ENCODE measurements at places on chromosomes 11 and 22.
A peak's percentile ranks its signal among the peaks of the same experiment; 100 is the strongest.

GRCh38 chr11:126113515-126113957 is 50.9 kb upstream of the CDON start:
- peak; percentile 37 for DNase-seq

DNA sequence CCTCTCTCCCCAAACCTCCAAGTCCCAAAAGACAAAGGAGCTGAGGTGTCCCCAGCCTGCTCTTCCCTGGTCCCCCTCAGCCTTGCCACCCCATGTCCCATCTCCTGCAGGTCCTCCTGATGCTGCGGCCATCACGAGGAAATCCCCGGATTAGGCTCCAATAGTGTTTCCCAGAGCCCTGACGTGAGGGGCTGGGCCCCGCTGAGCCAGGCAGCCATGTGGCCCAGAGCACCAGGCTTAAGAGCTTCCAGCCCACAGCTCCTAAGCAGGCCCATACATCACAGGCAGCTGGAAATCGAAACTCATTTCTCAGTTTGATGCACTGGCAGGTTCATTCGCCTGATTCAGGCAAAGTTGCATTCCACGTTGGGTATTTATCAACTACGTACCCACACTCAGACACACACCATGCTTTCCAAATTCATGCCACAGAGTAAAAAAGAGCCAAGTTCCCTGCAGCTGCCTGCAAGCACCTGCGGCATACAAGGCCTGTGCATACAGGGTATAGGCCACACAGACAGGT is 114.2 kb downstream of the CHST1 start:
- DNase-seq = no peak

- no peak for DNase-seq
Observed at GRCh38 chr11:75852406-75853017, 37.5 kb downstream of the UVRAG start.

DNA sequence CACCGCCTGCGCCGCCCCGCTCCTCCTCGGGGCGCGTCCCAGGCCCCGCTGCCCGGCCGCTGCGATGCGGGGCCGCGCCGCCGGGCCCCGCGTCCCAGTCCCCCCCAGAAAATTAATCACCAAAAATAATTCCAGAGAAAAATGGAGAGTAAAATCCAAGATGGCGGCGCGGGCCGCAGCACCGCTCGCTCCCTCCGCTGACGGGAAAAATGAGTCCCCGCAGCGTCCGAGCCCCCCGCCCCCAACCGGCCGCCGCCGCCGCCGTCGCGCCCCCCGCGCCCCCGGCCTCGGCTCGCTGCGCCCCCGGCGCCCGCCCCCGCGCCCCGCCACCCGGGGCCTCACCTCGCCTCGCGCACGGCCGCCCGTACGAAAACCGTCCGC is at the start of gene KMT5B:
TSS of gene KMT5B (minus strand) at position 162 of the 381 bp plus-strand sequence. CDS start 23,220 bp downstream, outside the sequence.
- DNase-seq = peak; percentile 85

GRCh38 chr11:8531312-8531711 is 62.7 kb downstream of the STK33 start:
- no peak for DNase-seq

DNA sequence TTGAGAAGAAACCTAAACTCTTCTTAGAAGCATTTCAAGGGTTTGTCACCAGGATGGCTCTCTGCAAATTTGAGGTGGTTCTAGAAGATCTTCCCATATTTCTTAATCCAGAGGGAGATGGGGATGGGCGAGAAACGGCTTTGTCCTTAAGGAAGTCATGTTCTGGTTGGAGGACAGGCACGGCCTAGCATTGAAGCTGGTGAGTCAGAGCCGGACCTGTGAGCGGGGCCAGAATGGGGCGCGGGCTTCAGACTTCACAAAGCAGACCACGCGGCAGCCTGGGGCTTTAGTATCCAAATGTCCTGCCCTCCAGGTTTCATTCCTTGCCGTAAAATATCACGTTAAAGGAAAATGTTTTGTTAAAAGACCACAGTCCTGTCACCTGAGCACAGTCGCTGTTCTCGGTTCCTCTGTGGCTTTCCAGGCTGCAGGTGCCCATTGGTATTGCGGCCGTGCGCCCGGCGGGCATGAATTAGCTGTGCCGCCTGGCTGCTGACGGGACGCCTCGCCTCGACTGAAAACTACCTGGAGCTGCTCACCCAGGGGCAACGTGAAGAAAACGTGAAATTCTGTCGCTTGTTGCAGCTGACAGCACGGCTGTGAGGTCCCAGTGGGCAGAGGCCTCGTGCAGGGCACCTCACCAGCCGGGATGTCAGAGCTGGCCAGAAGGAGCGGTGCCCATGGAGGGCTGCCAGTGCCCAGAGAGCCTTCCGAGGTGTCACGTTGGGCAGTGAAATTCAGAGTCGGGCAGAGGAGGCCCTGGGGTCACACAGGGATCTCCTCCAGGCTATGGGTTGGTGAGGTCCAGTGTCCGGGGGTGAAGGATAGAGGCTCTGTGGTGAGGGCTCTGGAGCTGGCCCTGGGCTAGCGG is 59.0 kb downstream of the LRP5 start:
- DNase-seq = no peak

DNA sequence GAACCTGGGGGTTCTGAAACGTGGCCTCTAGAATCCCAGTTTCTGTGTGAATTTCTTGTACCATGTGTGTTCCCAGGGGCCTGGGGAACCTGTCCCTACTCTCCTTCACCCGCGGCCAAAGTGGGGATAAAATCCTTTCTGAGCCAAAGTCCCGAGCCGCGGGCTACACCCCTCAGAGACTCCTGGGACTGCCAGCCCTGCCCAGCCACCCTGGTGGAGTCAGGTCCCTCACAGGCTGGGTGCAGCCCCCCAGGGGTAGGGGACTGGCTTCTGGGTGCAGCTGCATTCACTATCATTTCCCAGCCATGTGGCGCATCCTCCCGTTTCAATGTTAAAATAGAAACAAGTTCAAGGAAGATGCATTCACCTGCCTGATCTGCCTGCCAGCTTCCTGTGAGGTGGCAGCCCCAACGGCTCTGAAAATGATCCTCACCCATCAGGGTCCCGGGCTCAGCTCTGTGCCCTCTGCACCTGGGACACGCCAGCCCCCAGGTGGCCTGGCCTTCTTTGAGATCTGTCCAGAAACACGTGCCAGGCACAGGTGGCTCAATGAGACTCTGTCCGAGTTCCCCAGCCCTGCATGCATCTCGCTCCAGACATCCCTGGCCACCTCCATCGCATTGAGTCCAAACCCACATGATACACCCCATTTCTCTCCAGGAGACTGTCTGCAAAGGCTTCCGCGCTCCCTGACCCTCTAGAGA is 338.8 kb downstream of the CTTN start:
- DNase-seq = no peak

DNA sequence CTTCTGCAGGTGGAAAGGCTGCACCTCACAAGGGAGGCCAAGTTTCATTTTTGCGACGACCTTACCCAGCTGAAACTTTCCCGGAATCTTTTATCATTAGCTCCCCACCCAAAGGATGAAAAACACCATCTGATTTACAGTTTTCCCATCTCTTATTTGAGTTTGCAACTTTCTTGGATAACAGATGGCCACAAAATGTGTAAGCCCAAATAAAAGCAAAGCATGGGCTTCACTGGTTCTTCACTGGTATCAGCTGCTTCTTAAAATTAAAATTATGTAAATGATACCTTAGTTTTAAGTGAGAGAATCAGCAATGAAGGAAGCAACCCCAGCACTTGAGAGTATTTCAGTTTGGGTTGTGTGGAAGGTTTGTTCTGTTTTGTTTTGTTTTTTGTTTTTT is 55.8 kb downstream of the PARVA start:
- DNase-seq = no peak

DNA sequence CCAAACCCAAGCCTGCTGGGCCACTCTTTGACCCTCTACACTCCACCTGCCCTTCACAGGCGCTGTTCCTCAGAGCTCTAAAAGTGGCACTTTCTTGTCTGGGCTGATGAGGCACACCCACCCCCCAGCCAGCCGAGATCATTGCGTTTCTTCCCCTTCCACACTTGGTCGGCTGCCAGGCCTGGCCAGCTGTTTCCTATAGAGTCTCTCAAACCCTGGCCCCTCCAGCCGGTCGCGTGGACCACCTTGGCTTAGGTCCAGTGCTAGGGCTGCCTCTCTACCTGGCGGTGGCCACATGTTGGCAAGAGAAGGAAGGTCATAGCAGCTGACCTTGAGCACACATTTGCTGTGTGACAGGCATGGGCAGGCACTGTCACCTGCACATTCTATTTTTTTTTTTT is 60.6 kb downstream of the PPP6R2 start:
- no peak for DNase-seq

DNA sequence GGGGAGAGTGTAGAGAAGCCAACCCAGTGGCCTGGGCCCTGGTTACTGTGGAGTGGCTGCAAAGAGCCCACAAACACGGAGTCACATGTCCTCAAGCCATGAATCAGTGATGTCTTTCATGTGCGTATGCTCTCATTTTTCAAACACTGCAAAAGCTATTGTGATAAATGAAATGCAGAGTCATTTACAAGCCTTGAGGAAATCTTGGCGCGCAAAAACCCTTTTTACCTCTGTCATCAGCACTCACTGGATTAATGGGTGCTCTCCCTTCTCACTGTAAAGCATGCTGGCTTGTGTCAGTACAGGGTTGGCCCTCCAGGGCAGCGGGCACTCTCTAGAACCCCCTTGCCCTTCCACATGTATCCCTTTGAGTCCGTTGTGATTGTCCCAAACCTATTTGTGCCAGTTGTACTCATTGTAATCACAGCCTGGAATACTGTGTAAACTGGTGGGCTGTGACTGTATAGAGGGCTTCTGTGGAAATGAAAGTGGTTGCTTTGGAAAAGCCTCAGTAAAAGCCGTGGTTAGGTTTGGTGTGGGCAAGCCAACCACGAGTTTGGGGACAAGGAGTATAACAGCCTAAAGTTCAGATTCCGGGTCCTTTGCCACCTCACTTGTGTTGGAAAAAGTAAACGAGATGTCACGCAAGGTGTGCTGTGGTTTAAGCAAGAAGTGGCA is 10.4 kb downstream of the GNAZ start:
- DNase-seq = no peak

GRCh38 chr11:9139628-9140357 is 48.4 kb upstream of the SCUBE2 start:
- DNase-seq = no peak
